Right cardiac atrium (tissue), 5 donors: ENCODE measurements at places on chromosomes 3 and 15. TPM values are rescaled to one million over a fixed set of nuclear protein-coding genes. Genes with fewer than 3 reads are reported as not detected.

The GOLGA8N gene
- 7.5 TPM for total RNA-seq

The TMEM41A gene
- 11.7 TPM for total RNA-seq

The FBXW12 gene
- total RNA-seq = not detected

The GOLGA8A gene
- 26.3 TPM for total RNA-seq

The TTLL13 gene
- total RNA-seq = 0.54 TPM

The PROS1 gene
- total RNA-seq = 76.4 TPM

The RPL39L gene
- 7.0 TPM for total RNA-seq

The SLC27A2 gene
- total RNA-seq = not detected

The KIF7 gene
- 5.9 TPM for total RNA-seq

The ATP13A4 gene
- 0.20 TPM for total RNA-seq

The IGSF10 gene
- 19.3 TPM for total RNA-seq

The RLBP1 gene
- total RNA-seq = not detected

The TEX55 gene
- not detected for total RNA-seq

The CCDC9B gene
- 133 TPM for total RNA-seq

The PSMD2 gene
- total RNA-seq = 230 TPM

The PSTPIP1 gene
- total RNA-seq = 5.9 TPM

The DCBLD2 gene
- total RNA-seq = 40.4 TPM

The CCR1 gene
- 5.8 TPM for total RNA-seq

The C3orf85 gene
- not detected for total RNA-seq

The LNP1 gene
- total RNA-seq = 4.1 TPM

The ADIPOQ gene
- 24.2 TPM for total RNA-seq

The CSPG4 gene
- 14.7 TPM for total RNA-seq

The KBTBD13 gene
- 2.8 TPM for total RNA-seq

The BLOC1S6 gene
- 33.5 TPM for total RNA-seq

The BRPF1 gene
- total RNA-seq = 11.6 TPM

The LEKR1 gene
- 1.6 TPM for total RNA-seq

The TNFSF10 gene
- 9.6 TPM for total RNA-seq

The DZIP1L gene
- total RNA-seq = 3.8 TPM

The FSIP1 gene
- total RNA-seq = 0.53 TPM

The AP3B2 gene
- total RNA-seq = 0.42 TPM

The PLXNB1 gene
- total RNA-seq = 49.4 TPM

The PLOD2 gene
- 26.8 TPM for total RNA-seq

The CASR gene
- not detected for total RNA-seq

The BMF gene
- 8.3 TPM for total RNA-seq

The CHST2 gene
- total RNA-seq = 3.3 TPM

The CFAP20DC gene
- total RNA-seq = 0.21 TPM

The NPAP1 gene
- total RNA-seq = 0.06 TPM

The GRM7 gene
- total RNA-seq = not detected

The FBXO40 gene
- total RNA-seq = 228 TPM

The FAM227B gene
- 12.6 TPM for total RNA-seq

The FGD5 gene
- total RNA-seq = 17.1 TPM

The SPINT1 gene
- 1.1 TPM for total RNA-seq

The PRRT3 gene
- 1.4 TPM for total RNA-seq

The CCR8 gene
- total RNA-seq = not detected

The STRIT1 gene
- total RNA-seq = not detected

The NR1I2 gene
- total RNA-seq = not detected

The CLDN1 gene
- 1.2 TPM for total RNA-seq

The GRM2 gene
- total RNA-seq = 0.40 TPM

The RAMAC gene
- 13.6 TPM for total RNA-seq

The COL6A6 gene
- total RNA-seq = 3.4 TPM

The IL5RA gene
- 3.9 TPM for total RNA-seq

The SAMMSON gene
- total RNA-seq = not detected

The CA12 gene
- total RNA-seq = 1.2 TPM
